ENCODE measurements at places on chromosomes 3 and 15.
A peak's percentile ranks its signal among the peaks of the same experiment; 100 is the strongest.

DNA sequence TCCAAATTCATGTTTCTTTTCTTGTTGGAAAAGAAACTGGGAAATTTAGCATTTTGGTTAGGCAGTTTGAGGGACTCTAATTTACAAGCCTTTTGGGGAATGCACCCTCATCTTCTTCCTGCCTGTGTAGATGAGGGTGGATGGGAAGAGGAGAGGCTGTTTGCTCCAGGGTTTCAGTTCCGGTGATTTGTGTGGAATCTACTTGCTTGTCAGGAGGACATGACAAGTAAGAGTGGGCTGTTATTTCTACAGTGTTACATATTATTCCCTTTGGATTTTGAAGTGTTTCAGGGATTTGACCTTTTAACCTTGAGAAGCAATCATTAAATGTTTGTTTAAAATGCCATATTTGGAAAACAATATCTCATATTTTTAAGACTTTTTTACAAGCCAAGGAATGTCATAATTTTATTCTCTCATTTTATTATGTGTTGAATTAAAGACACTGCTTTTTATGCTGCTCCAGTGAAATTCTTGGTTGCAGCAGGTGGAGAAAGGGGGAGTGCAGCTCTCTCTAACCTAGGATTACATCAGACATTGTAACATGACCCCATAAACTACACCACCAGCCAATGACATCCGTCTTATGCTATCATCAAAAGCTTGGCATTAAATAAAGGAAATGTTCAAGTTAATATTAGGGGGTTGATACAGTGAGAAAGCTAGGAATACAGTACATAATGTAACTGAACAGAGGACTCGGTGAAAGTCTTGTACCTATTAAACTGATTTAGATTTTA lies 30.2 kb downstream of the PLAAT1 start:
- no peak for DNase-seq

DNA sequence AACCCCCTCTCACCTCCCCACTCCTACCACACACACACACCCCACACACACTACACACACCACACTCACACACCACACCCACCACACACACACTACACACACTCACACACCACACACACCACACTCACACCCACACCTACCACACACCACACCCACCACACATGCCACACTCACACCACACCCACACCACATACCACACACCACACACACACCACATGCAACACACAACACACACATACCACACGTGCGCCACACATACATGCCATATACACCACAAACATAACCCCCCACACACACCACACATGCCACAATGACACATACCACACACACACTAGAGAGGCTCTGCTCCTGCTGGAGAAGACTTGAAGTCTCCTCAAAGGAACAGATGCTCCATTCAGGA lies 5.9 kb upstream of the ITPKA start:
- no peak for DNase-seq

GRCh38 chr3:115363071-115363470 lies 216.0 kb upstream of the ZBTB20 start:
- no peak for DNase-seq

DNA sequence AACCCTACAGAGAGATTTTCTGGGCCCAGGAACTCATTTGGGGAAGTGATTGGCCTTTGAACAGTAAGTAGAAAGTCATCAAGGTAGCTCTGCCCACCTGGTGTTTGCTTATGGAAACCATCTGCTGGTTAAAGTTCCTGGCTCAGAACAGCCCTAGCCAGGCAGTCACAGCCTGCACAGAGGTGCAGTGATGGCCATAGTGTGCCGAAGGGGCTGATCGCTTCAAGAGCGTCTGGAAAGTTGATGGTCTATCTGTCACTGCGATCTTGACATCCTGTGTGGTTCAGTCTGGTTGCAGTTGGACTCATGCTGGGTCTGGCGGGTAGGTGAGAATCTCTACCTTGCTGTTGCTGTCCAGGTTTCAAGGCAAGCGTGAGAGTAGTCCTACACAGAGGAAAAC lies 151.6 kb downstream of the SLCO3A1 start:
- DNase-seq: no peak

DNA sequence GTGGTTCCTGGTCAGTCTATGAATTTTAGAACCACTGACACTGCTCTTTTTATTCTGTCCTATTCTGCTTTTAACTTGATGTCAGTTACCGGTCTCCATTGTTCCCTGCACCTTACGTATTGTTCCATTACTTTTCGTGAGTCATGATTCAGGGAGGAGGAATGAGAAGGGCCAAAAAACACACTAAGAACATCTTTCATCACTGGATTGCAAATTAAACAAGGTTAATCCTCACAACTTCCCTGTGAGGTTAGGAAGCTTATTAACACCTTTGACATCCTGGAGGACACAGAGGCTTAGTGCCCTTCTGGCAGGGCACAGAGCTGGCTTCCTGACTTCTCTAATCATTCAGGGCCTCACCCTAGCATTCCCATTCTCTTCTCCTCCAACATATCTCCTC lies 227.6 kb upstream of the SATB1 start:
- no peak for DNase-seq

DNA sequence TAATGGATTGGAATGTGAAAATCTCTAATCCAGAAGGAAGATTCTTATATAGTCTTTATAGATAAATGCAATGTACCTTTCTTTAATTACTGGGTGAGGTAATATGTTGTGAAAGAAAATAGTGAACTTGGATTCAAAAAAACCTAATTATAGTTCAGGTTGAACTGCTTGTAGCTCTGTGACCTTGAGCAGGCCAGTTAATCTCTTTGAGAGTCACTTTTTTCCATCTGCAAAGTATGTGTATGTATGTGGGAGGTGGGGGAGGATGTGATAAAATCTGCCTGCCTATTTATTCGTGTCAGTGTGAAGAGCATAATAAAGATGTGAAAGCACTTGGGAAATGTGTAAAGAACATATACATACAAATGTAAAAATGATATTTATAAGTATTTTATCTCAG lies 34.4 kb downstream of the GLCE start:
- DNase-seq: no peak

DNA sequence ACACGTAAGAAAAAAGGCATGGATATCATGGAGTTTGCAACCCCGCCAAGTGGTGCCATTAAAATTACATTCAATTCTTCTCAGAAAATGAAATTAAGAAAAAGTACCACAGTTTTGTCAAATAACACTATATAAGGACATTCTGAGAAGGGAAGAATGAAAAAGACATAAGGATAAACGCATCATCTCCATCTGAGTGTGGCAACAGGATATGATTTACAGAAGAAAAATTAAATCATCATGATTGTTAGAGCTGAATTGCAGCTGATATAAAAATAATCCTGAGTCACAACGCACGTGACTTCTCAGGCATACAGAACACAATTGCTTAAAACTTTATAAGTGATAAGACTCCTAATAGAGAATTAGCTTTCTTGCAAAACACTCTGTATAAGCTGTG lies 133.8 kb downstream of the GREM1 start:
- DNase-seq: no peak

- peak; percentile 53 for DNase-seq
These were observed 656 bp downstream of the CD47 start for GRCh38 chr3:108090049-108090700.

- no peak for DNase-seq
These were observed 115.4 kb downstream of the NEK10 start for GRCh38 chr3:27253831-27254230.

- no peak for DNase-seq
These were observed 33.5 kb upstream of the TRAK1 start for GRCh38 chr3:42057561-42058211.

DNA sequence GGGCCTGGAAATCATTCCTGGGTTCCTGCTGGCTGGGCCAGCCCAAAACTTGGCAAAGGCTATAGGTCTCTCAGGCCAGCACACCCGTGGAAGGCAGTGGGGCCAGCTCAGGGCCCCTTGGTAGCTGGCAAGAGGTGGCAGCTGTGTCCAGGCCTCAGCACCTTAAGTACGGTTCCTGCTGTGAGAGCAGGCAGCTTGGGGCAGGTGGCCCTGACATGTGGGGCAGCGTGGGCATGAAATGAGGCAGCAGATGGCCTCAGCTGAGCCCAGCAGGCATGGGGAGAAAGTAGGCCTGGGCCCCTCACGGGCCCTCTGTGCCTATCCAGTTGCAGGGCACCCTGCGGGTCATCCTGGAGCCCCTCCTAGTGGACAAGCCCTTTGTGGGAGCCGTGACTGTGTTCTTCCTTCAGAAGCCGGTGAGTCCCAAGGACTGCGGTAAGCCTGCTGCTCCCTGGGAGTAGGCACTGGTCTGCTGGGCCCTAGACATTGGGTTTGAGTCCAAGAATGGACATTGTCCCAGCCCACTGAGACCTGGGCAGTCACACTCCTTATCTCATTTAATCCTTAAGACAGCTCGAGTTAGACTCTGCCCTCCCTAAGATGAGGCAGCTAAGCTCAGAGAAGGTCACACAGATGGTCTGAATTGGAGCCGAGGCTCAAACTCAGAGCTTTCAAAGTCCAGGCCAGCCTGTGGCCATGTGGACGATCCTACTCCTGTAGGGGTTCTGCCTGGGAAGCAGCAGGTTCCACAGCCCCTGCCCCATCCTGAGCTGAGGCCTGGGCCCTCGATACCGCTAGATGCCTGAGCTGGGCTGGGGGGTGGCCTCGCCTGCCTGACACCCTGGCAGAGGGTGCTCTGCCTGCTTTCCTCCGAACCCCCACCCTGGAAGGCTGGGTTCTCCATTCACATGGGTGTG lies 25.5 kb downstream of the ESYT3 start:
- DNase-seq: no peak

DNA sequence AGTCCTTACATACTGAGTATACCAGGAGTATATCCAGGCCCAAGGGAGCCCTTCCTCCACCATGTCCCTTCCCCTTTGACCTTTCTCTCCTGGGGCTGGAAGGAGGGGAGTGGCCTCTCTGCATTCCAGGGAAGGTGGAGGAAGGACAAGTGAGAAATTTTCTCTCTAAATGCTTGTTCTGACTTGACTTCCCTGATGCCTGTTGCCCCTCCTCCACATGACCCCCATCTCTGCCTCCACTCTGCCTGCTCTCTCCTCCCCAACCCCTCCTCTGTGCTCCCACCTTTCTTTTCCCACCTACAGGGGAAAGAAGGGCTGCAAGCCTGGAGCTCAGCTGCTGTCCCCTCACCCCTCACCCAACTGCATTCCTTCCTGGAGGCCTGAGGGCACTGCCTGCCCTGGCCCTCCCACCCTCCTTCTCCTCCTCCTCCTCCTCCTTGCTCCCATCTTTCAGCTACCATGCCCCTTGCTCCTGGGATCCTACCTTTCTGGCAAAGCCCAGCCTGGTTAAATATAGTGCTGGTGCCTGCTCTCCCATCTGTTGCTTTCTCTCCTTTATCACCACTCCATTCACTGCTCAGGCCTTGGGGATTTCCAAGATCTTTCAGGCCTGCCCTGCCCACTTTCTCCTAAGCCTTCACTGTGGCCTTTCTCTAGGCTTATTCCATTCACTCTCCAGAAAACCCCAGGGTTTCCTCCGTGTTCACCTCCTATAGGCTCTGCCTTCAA lies 8.5 kb upstream of the DAG1 start:
- DNase-seq: no peak

- no peak for DNase-seq
These were observed 483.2 kb downstream of the CNTN6 start for GRCh38 chr3:1576047-1576446.

DNA sequence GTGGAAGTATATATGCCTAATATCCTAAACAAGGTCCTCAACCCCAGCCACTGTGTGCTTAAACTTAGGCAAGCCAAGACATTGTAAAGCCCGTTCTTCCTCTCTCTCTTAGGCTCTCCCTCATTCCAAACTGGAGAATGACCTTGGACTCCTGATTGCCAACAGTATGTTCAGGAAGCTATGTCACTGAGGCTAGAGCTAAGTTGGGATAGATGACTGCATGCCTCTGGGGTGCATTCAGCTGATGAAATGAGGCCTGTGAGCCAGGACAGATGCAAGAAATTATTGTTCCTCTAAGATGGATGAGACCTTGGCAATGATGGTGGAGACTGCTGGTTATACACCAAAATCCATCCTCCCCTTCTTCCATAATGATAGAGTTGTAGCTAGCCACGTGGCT lies 27.9 kb upstream of the TBC1D21 start:
- no peak for DNase-seq

DNA sequence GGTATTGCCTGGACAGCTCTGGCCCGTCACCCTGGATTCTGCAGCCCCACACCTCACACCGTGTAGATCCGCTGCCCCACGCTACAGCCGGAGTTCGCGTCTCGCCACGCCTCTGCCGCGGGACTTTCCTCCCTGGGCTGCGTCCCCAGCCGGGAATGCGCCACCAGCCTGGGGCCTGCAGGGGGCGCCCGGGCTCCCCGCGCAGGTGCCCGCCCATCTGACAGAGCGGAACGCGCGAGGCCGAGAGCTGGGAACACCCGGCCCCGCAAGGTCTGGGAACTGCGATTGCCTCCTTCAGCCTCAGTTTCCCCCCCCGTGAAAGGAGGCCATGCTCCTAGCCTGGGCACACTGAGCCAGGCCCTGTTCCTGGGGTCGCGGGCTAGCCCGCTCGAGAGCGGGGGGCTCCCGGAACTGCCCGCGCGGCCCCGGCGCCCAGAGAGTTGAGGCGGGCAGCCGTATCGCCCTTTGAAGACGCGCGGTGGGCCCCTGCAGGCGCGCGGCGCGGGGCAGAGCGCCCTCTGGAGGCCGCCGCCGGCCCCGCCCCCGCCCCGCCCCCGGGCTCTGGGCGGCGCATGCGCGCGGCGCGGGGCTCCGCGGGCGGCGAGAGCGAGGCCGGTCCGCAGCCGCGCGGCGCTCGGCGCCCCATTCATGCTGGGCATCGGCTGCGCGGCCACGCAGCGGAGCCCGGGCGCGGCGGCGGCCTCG lies at the start of gene PLXNA1:
Gene PLXNA1 (plus strand): TSS at position 645 of the 705 bp plus-strand sequence. CDS start 5,479 bp downstream, outside the sequence.
- no peak for DNase-seq

DNA sequence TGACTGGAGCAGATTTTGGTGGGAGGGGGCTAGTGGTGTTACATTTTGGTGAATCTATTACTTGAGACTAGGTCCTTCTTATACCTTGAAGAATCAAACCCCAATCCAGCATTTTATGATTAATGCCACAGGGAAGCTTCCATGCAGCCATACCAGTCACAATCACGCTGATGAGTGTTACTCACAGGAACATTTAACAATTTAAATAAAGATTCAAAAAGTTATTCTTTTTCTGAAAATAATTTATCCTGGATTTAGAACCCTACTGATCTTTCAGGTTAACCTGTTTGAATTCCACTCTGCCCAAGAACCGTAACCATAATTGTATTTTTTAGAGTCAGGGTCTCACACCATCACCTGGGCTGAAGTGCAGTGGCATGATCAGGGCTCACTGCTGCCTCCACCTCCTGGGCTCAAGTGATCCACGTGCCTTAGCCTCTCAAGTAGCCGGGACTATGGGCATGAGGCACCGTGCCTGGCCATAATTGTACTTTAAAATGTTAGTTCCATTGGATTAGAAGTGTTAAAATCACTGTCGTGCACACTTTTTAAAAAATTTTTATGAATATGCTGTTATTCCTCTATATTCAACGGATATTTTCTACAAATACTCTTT lies 929 bp upstream of the MTMR10 start:
- DNase-seq: no peak

GRCh38 chr3:82088749-82089148 lies 327.3 kb upstream of the GBE1 start:
- DNase-seq: no peak

Data from nucleus accumbens (tissue), 56 donors.